CD8-positive, alpha-beta memory T cell (primary cell): ENCODE measurements at places on chromosomes 7 and 10.

DNA sequence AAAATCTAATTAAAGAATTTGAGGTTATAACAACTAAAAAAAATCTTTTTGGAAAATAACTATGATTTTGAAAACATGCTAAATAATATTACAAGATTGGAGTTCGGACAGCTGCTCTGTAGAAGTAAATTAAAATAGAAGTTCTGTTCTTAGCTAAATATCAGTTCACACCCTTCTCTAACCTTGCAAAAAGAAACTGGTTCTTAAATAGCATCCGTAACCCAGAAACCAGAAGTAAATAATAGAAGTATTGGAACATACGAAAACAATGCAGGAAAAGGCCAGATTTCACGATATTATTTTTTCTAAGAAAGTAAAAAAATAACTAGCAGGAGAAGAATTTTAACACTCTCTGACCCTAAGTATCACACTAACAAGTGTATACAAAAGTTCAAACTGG is 164.7 kb downstream of the PRKG1 start:
- no peaks in the 10 kb centered on the region for H3K36me3 ChIP-seq
- no peaks in the 10 kb centered on the region for H3K27me3 ChIP-seq
- no peak overlapping the region for H3K27ac ChIP-seq
- DNase-seq, result no peak
- no peak overlapping the region for H3K4me3 ChIP-seq
- no peaks in the 10 kb centered on the region for H3K4me1 ChIP-seq

- H3K27ac ChIP-seq, result no peak overlapping the region
- no peaks in the 10 kb centered on the region for H3K27me3 ChIP-seq
- H3K36me3 ChIP-seq, result no peaks in the 10 kb centered on the region
- H3K4me1 ChIP-seq, result no peaks in the 10 kb centered on the region
- DNase-seq, result no peak
Measured at GRCh38 chr10:5014936-5015335, 11.3 kb upstream of the AKR1C2 start.

DNA sequence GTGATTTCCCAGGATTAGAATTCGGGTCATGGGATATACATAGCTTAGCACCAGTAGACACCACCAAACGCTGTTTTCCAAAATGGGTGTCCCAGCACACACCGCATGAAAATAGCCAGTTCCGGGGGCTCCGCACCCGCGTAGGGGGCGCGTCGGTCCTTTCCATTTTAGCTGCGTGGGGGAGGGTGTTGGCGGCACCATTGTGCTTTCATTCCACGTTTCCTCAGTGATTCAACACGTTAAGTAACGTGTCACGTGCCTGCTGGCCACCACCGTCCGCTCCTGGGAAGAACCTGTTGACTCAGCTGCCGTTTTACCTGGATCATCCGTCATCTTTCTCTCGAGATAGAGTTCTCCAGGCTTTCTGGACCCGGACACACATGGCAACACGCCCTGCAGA is 25.6 kb upstream of the ADGRA1 start:
- DNase-seq, result no peak
- peaks cover 9% of the 10 kb centered on the region for H3K4me1 ChIP-seq
- H3K27me3 ChIP-seq, result no peaks in the 10 kb centered on the region
- no peak overlapping the region for H3K4me3 ChIP-seq
- no peak overlapping the region for H3K27ac ChIP-seq

- no peaks in the 10 kb centered on the region for H3K4me1 ChIP-seq
- H3K36me3 ChIP-seq, result no peaks in the 10 kb centered on the region
- no peak for DNase-seq
- no peak overlapping the region for H3K4me3 ChIP-seq
- no peak overlapping the region for H3K27ac ChIP-seq
Measured at GRCh38 chr7:110095372-110096052, 995.4 kb upstream of the LRRN3 start.

GRCh38 chr10:71755179-71755879 is 18.0 kb downstream of the VSIR start:
- no peaks in the 10 kb centered on the region for H3K27me3 ChIP-seq
- no peak for DNase-seq
- H3K4me3 ChIP-seq, result no peak overlapping the region

DNA sequence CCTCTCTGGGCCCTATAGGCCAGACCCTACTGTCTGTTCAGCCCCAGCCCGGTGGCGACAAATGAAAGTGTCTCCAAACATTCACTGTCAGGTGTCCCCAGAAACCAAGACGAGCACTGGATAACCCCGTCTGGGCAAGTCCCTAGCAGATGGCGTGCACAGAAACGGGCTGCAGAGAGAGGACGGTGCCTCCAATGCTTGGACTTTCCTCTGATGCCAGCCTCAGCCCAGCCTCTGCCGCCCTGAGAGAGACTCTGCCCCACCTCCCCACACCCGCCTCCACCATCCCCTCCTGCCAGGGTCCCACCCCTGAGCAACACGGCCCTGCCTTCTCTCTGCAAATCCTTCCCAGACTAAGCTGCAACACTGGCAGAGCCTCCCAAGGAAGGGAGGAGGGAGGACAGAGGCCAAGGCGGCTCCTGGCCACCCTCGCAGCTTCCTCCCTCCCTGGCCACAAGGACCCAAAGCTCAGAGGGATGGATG is 7.4 kb upstream of the LFNG start:
- peak overlapping the region; percentile 66 for H3K4me3 ChIP-seq
- no peak for DNase-seq
- H3K27me3 ChIP-seq, result no peaks in the 10 kb centered on the region
- peak overlapping the region; percentile 38 for H3K27ac ChIP-seq
- no peaks in the 10 kb centered on the region for H3K36me3 ChIP-seq

DNA sequence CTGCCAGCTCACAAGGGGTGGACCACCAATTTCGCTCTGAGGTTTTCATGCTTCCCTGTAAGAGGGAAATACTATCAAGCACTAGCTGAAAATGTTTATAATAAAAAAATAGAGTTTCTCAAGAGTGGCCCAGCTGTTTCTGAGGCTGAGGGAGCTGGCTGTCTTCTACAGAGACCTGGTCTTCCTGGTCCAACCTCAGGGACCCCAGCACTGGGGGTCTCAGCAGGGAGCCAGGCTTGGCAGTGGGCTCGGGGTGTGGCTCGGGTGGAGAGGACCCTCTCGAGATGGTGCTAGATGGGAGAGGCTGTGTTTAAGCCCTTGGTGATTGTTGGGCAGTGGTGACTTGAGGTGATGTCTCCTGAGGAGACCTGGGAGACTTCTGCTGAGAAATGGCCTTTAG is 87.3 kb upstream of the SHH start:
- no peak overlapping the region for H3K4me3 ChIP-seq
- DNase-seq, result no peak
- H3K4me1 ChIP-seq, result no peaks in the 10 kb centered on the region
- H3K27ac ChIP-seq, result no peak overlapping the region
- H3K36me3 ChIP-seq, result no peaks in the 10 kb centered on the region

DNA sequence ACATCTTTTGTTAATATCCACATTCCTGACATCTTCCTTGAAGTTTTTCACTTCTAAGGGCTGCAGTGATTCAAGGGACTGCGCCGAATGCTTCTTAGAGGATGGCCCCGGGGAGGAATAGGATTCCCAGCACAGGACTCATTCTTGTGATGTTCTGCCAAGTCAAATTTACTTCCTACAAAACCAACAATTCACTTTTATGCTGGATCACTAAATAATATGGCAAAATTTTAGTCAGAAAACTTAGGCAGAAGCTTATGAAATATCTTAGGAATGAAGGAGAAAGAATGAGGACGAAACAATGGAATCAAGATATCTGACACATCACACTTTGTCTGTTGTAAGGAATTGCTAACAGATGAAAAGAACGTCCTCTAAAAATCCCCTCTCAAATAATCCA is 151.5 kb downstream of the JAZF1 start:
- no peak overlapping the region for H3K27ac ChIP-seq
- no peak for DNase-seq
- H3K4me3 ChIP-seq, result no peak overlapping the region
- no peaks in the 10 kb centered on the region for H3K36me3 ChIP-seq
- H3K27me3 ChIP-seq, result no peaks in the 10 kb centered on the region
- H3K4me1 ChIP-seq, result no peaks in the 10 kb centered on the region
